ENCODE measurements at places on chromosomes 11 and 22.

DNA sequence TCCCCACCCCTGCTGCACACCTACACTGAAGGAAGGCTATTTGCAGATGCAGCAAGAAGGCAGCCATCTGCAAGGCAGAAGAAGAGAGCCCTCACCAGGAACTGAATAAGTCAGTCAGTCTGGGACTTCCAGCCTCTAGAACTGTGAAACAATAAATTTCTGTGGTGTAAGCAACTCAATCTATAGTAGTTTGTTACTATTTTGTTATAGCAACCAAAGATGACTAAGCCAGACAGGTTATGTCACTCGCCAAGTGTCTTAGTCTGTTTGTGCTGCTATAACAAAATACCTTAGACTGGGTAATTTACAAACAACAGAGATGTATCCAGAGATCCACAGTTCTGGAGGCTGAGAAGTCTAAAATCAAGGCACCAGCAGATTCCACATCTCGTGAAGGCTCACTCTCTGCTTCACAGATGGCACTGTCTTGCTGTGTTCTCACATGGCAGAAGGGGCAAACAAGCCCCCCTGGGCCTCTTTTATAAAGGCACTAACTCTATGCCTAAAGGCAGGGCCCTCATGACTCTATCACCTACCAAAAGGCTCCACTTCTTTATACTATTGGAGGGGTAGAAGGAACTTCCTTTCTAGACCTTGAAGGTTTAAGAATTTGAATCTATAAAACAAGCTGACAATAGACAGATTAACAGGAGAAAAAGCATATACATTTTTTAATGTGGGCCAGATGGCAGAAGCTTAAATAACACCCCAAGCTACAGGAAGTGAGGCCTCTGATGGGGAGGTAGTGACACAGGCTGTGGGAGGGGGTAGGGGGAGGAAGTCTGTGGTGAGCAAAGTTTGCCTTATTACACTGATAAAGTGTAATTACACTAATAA is 12.3 kb downstream of the APOL6 start:
- DNase-seq = no peak

DNA sequence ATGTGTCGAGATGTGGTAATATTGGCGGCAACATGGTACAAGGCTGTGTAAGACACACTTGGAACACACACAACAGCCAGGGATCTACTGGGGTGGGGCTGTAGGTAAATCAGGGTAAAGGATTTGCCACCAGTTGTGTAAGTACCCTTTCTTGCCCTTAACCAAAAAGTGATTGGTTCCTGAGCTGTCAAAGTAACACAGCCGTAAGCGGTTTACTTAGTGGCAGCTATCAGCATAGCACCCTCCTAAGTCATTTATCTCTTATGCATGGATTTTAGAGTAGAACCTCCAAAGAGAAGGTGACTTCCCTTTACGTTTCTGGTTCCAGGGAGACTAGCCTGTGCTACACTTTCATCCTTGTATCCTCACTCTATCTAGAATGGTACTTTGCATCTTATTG is 57.2 kb downstream of the SPECC1L start:
- DNase-seq = peak; percentile 3

- DNase-seq = no peak
These were observed 503.8 kb downstream of the BRD1 start for GRCh38 chr22:49323751-49324415.

GRCh38 chr11:131944736-131945135 is 574.3 kb downstream of the NTM start:
- DNase-seq = no peak

DNA sequence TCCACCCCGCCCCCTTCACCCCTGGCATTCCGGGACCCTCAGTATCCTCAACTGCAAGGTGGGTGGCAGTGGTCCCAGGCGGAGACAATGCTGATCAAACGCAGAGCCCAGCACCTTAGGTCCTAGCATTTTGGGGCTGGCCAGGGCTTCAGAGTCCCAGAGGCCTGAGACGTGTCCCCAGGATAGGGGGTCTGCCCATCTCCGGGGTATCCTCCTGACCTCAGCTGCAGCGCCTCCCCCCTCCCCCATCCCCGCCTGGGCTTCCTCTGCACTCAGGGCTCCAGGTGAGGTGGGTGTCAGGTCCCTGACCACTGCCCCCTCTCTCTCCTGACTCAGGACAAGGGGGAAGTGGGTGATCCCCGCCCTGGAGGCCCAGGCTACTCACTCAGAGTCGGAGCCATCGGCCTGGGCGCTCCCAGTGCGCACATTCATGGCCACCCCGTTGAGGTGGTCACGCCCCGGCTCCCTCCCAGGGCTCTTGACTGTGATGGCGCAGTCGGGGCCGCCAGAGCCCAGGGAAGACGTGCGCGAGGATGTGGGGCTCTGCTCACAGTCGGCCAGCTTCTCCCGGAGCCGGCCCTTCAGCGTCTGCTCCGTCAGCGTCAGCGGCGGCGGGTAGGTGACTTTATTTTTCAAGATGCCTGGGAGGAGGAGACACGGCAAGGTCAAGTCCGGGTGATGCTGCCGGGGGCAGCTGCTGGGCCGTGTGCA is 28.3 kb downstream of the TRMU start:
- DNase-seq = no peak
